ENCODE measurements at places on chromosomes 2 and 18.

DNA sequence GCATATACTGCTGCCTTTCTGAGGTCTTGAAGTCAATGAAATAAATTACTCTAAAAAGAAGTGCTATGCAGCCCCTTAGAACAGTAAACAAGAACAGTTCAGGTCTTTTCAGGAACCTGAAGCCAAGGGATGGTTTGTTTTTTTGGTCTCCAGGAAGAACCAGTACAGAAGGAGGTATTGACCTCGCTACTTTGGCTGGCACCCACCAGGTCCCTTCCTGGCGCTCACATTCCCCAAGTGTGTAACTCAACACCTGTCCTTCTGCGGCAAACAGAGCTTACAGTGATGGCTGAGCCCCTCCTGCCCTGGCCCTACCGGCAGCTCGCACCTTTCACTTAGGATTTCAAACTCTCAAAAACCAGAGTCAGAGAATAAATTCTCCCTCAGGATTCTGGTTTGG, 51.9 kb downstream of the SETBP1 start:
- H3K36me3 ChIP-seq, result peaks cover 15% of the 10 kb centered on the region
- DNase-seq, result no peak
- H3K27me3 ChIP-seq, result no peaks in the 10 kb centered on the region
- peak overlapping the region; percentile 89 for H3K27ac ChIP-seq
- peak overlapping the region; percentile 75 for H3K4me3 ChIP-seq

- H3K4me1 ChIP-seq, result peaks cover 20% of the 10 kb centered on the region
- peak overlapping the region; percentile 73 for H3K4me3 ChIP-seq
- peak overlapping the region; percentile 74 for H3K27ac ChIP-seq
Measured at GRCh38 chr18:7958897-7959146, 391.7 kb downstream of the PTPRM start.

DNA sequence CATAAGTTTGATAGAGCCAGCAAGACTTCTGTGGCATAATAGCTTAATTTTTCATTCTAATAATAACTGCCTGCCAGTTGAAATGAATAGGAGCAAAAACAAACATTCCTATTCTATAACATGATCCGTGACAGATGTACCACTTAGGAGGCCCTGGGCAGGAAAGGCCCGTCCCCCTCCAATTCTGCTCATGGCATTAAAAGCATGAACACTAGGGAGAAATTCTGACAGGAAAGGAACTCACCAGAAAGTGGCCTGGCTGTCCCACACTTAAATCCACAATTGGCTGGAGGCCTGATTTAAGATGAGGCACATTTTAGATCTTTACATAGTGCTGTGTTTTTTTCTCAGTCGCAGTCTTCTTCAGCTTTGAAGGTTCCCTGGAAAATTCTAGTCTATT, 261.9 kb upstream of the ETAA1 start:
- no peak for DNase-seq
- no peak overlapping the region for H3K27ac ChIP-seq
- no peak overlapping the region for H3K4me3 ChIP-seq
- H3K27me3 ChIP-seq, result peaks cover 2% of the 10 kb centered on the region

GRCh38 chr2:72142570-72143440, 4.9 kb downstream of the CYP26B1 start:
- H3K27ac ChIP-seq, result no peak overlapping the region
- peaks cover 20% of the 10 kb centered on the region for H3K27me3 ChIP-seq
- DNase-seq, result peak; percentile 51
- no peak overlapping the region for H3K4me3 ChIP-seq

DNA sequence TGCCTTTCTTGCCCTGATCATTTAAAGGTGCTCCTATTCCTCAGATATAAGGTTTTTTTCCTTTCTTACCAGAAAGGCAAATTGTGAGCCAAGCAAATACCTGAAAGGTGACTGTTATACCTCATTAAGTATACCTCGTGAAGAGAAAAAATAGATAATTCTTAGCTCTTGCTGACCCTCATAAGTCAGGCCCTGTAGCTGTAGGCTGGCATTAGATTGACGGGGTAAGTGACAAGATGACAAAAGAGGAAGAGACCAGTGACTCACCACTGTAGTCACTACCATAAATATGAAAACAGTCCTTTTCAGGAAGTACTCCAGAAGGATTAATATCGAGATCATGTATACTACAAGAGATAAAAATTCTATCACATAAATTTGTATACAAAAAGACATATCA, 104.6 kb downstream of the PTPN4 start:
- peaks cover 58% of the 10 kb centered on the region for H3K4me1 ChIP-seq
- no peaks in the 10 kb centered on the region for H3K36me3 ChIP-seq
- DNase-seq, result no peak
- H3K27ac ChIP-seq, result peak overlapping the region; percentile 89

GRCh38 chr18:76490670-76491472, 4.2 kb downstream of the ZNF516 start:
- H3K4me1 ChIP-seq, result peaks cover 37% of the 10 kb centered on the region
- peak; percentile 74 for DNase-seq
- no peaks in the 10 kb centered on the region for H3K27me3 ChIP-seq
- peak overlapping the region; percentile 19 for H3K27ac ChIP-seq
- H3K36me3 ChIP-seq, result no peaks in the 10 kb centered on the region

DNA sequence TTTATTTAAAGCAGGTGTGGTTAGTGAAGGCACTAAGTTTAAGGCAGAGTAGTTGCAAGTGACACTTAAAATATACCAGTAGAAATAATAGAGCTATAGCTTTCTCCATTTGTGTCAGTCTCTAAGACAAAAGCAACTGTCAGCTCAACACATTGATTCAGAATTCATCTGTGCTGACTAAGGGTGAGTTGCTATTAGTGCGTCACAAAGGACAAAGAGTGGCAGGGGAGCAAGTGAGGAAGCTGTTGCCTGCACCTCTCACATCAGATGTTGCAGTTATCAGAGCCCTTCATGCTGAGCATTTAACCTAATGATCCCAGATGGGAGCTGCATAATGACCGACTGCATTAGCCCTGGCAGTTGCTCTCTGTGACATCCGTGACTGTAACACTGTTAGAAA, 138.6 kb downstream of the DTNA start:
- no peak for DNase-seq
- no peak overlapping the region for H3K27ac ChIP-seq

GRCh38 chr2:70514612-70515055, 39.0 kb downstream of the TGFA start:
- no peak overlapping the region for H3K4me3 ChIP-seq
- no peak for DNase-seq
- H3K27me3 ChIP-seq, result no peaks in the 10 kb centered on the region
- H3K4me1 ChIP-seq, result peaks cover 33% of the 10 kb centered on the region

DNA sequence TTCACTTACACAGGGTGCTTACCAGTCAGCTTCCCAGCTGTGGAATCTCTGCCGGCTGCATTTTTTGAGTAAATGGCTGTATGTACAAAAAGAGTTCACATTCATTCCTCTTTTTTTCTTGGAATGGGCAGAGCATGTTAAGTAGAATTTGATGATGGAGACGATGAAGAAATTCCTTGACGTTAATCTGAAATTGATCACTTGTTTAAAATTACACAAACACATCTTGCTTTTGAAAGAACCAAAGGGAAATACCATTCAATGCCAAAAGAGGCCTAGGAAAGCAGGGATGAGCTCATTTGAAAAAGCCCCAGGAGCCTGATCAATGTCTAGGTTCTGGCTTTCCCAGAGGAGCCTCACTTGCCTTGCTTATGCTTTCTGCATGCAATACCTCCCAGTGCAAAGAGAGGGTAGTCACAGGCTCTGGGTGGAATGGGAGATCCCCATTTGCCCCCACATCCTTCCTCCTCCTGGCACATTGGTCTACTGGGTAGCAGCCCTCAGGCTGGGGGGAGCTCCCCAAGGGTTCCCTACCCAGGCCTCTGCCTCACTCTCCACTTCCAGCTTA, 12.3 kb upstream of the SMAD7 start:
- H3K36me3 ChIP-seq, result no peaks in the 10 kb centered on the region
- no peak overlapping the region for H3K27ac ChIP-seq
- no peak for DNase-seq
- H3K4me1 ChIP-seq, result peaks cover 12% of the 10 kb centered on the region
- no peaks in the 10 kb centered on the region for H3K27me3 ChIP-seq

DNA sequence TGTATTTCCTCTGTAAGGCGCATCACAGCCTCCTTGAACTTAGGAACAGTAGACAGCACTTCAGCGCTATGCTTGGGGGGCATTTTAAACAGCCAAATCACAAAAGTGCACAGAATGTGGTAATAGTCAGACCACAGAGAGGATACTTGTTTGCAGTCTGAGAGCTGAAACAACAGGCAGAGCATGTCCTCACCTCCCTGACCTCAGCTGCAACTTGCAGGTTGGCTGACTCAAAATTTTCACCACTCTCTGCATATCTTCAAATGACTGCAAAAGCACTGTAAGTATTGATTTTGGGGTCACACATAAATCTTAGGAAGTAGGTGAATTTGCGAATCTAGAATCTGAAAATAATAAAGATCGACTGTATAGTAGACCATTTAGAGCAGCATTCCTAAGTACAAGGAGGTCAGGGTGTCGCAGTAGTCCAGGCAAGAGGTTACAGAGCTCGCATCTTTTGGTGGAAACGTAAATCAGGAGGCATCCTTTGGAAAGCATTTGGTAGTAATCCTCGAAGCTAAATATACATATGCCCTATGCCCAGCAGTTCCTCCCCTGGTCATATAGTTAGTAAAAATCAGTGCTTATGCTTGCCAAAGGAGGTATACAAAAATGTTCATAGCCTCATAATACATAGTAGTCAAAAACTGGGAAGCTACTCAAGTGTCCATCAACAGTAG, 108.2 kb upstream of the MYCN start:
- H3K4me1 ChIP-seq, result no peaks in the 10 kb centered on the region
- no peak overlapping the region for H3K27ac ChIP-seq
- no peaks in the 10 kb centered on the region for H3K27me3 ChIP-seq

- H3K27me3 ChIP-seq, result no peaks in the 10 kb centered on the region
- H3K27ac ChIP-seq, result no peak overlapping the region
- no peak overlapping the region for H3K4me3 ChIP-seq
- no peak for DNase-seq
Measured at GRCh38 chr2:62363166-62363565, 142.8 kb downstream of the TMEM17 start.

DNA sequence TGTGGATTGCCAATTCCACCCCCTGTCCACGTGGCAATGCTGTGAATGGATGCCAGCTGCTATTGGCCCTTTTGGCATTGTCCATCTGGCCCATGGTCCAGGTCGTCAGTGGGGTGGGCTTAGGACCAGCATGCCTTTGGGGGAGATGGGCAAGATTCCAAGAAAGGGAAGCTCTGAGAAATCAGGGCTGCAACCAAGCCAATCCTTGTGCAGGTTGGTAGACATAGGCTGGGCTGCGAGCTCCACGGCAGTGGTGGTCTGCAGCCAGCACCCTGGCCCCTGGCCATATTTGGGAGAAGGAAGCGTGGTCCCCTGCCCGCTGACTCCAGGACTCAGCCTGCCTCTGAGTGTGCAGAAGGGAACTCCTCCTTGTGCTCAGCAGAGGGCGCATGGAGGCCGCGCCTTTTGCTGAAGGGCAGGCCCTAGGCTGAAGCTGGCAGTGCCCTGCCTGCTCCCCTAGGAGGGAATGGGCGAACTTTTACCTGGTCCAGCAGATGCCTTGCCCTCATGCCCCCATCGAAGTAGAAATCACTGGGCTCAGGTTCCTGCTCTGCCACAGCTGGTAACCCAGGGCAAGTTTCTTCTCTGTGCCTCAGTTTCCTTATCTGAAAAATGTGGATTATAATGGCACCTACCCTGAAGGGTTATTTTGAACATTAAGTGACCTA, 5.4 kb downstream of the SPR start:
- H3K36me3 ChIP-seq, result no peaks in the 10 kb centered on the region
- H3K4me1 ChIP-seq, result no peaks in the 10 kb centered on the region
- no peak for DNase-seq
- no peak overlapping the region for H3K27ac ChIP-seq
- H3K4me3 ChIP-seq, result no peak overlapping the region
- H3K27me3 ChIP-seq, result peaks cover 32% of the 10 kb centered on the region

GRCh38 chr2:118003396-118003824, 10.5 kb downstream of the CCDC93 start:
- DNase-seq, result peak; percentile 73
- H3K4me3 ChIP-seq, result no peak overlapping the region
- H3K36me3 ChIP-seq, result peaks cover 18% of the 10 kb centered on the region
- H3K4me1 ChIP-seq, result peaks cover 5% of the 10 kb centered on the region
- H3K27ac ChIP-seq, result no peak overlapping the region

DNA sequence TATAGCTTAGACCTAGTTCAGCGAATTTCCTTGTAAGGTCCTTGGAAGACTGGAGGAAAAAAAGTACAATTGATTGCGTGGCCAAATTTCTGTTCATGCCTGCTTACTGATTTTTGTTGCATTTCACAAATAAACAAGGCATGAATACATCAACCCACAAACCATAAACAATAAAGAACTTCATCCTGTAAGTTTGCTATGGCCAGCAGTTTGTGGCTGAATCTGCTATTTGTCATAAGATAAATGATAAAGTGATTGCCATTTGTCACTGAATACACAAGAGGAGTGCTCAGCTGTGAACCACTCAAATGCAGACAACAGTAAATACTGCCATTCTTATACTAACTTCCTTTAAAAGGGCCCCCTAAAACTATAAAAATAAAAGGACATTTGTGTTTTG, 259.5 kb downstream of the CCDC178 start:
- no peak overlapping the region for H3K27ac ChIP-seq
- H3K36me3 ChIP-seq, result no peaks in the 10 kb centered on the region
- no peak overlapping the region for H3K4me3 ChIP-seq
- H3K4me1 ChIP-seq, result no peaks in the 10 kb centered on the region
- no peak for DNase-seq
- H3K27me3 ChIP-seq, result no peaks in the 10 kb centered on the region

DNA sequence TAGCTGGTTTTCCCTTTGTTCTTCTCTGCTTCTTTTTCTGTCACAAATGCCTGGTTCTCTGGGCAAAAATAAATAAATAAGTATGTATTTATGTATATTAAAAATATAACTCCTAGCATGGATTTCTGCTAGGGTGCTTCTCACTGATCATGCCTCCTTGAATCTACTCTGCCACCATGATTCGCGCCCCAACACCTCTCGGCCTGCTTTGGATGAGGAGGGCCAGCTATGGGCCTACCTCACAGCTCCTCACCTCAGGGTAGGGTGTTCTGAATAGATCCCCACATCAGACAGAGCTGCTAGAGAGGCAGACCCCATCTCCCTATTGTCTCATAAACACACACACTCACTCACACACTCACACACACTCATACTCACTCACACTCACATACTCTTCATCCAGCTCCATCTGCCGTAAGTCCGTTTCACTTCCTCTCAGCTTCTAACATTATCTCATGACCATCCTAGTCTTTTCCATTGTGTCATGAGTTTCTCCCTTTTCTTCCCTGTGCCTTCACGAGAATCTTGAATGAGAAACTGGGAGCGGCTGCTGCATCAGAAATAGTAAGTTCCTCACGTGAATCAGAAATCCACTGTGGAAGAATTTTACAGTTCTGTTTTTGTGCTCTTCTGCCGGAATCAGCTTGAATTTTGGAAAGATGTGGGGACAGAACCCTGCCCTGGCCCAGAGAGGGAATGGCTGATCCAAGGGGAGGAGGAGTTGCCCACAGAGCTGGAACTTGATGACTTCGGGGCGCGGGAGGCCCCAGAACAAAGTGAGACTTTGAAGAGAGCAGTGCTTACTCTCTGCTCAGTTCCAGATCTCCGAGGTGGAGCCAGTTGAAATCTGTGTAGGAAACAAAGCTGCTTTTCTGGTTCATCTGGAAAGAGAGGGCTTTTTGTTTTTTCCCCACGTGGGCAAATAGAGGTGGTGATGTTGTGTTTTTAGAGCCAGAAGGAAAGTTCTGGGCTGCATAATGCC, 20.9 kb downstream of the ANXA4 start:
- peaks cover 32% of the 10 kb centered on the region for H3K4me1 ChIP-seq
- no peaks in the 10 kb centered on the region for H3K36me3 ChIP-seq

- no peak for DNase-seq
- H3K4me1 ChIP-seq, result peaks cover 24% of the 10 kb centered on the region
- no peak overlapping the region for H3K27ac ChIP-seq
- peak overlapping the region; percentile 62 for H3K4me3 ChIP-seq
- peaks cover 7% of the 10 kb centered on the region for H3K27me3 ChIP-seq
- H3K36me3 ChIP-seq, result peaks cover 16% of the 10 kb centered on the region
Measured at GRCh38 chr18:59359576-59359952, 499 bp upstream of the LMAN1 start.
